Substantia nigra (tissue), 51 donors: ENCODE measurements at places on chromosomes 13 and 19.

- DNase-seq, result no peak
Measured at GRCh38 chr19:3252650-3253049, 28.2 kb downstream of the CELF5 start.

DNA sequence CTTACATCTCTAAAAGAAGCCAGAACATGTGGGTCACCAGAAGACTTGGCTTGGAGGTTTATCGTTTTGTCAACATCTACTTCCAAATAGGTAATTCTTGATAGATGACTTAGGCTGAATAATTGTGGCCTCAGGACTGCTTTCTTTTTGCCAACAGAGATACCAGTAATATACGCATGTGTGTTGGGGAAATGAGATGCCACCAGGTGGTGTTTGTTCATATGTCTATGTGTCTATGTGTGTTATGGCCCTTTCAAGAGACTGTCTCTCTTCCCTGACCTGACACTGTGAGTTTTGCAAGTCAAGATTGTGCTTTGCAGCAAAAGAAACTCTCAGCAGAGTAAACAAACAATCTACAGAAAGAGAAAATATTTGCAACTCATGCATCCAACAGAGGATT lies 31.6 kb upstream of the METTL21C start:
- DNase-seq, result no peak

- no peak for DNase-seq
Measured at GRCh38 chr13:51298812-51299211, 40.7 kb upstream of the SERPINE3 start.

DNA sequence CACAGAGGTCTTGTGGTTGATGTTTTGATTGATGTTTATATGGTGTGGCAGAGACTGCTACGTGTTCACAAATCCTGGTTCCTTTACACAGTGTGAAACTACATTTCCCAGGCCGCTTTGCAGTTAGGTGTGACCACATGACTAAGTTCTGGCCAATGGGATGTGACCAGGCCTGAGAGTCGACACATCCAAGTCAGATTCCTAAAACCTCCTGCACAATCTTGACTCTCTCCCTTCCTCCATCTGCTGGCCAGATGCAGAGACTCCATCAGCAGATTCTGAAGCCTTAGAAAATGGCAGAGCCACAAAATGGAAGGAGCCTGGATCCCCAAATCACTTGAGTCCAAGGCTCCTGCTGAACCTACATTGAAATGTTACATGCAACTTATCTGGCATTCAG lies 12.6 kb downstream of the CD37 start:
- DNase-seq, result no peak

DNA sequence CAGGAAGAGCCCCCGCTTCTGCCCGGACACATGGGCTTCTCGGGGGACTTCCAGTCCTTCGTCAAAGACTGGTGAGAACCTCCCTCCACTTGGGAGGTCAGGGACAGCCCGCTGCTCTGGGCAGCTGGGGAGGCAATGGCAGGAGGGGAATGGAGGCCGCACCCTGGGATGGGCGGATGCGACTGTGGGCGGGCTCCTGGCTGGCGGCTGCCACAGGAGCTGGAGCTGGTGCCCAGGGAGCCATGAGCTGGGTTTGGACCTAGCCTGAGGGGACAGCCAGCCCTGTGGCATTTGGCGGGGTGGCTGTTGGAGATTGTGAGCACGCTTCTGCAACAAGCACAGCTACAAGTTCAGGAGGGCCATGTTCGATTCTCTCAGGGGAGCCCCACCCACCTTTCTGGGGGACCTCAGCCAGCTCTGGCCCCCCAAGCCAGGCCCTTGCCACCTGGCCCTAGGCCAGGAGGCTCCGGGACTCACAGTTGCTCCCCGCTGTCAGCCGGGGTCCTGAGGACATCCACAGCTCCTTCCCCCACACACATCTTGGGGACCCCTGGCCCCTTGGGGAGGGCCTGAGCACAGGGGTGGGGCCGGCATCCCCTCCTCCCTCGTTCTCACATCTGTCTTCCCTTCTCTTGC lies 3.0 kb upstream of the TGFBR3L start:
- no peak for DNase-seq

- no peak for DNase-seq
Measured at GRCh38 chr13:32121316-32121715, 89.7 kb downstream of the FRY start.

- no peak for DNase-seq
Measured at GRCh38 chr13:45385320-45385719, 32.9 kb downstream of the SLC25A30 start.

GRCh38 chr19:49676136-49676783 lies 811 bp upstream of the PRMT1 start:
- DNase-seq, result no peak

DNA sequence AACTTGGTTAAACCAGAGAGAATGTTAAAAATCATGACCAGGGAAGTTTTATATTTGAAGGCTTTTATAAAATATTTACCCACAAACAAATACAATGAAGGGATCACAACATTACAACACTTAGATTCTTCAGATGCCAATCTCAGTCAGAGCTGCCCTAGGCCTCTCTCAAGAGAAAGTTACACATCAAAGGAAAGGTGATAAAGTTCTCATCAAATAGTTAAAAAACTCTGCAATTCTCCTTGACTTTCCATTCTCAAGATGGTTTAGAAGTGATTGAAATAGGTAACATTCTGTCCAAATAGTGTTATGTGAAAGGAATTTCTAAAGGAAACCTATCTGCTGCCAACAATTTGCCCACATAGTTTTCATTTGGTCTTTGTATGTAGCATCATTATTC lies 1115.2 kb upstream of the MIR17HG start:
- DNase-seq, result no peak

DNA sequence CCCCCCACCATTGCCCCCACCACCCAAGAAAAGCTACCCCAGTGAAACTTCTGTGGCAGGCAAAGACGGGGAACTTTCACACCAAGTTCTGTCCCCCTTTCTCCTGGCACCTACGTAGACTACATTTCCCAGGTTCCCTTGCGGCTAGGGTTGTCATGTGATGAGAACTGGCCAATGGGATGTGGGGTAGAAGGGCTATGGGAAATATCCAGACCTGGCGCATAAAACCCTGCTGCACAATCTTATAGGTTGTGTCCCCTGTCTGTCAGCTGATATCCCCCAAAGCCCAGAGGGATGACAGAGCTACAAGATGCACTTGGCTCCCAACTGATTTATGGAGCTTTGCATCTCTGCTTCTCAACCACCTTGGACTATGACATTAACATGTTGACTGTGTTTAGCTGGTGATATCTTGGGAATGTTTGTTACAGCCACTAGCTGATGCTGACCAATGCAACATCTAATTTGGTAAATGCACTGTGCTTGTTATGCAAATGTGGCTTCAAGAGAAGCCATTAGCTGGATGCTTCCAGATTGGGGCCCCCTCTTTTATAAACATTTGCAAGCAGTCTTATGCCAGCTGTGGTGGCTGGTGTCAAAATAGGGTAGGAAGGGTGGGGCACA lies 6.1 kb downstream of the SH2D3A start:
- DNase-seq, result no peak

- DNase-seq, result no peak
Measured at GRCh38 chr13:113152984-113153809, 5.3 kb upstream of the PROZ start.

GRCh38 chr13:83620530-83621220 lies 261.6 kb downstream of the SLITRK1 start:
- DNase-seq, result no peak
